ENCODE measurements at places on chromosomes 13 and 19. TPM values are rescaled to one million over a fixed set of nuclear protein-coding genes. Genes with fewer than 3 reads are reported as not detected.

Gene GPR183
- 0.14 TPM for total RNA-seq

Gene CEACAM16
- total RNA-seq, result not detected

Gene OR7G2
- total RNA-seq, result not detected

Gene RFXAP
- 14.1 TPM for total RNA-seq

Gene IFNL1
- not detected for total RNA-seq

Gene ZNF284
- total RNA-seq, result 5.6 TPM

Gene LRRC63
- 0.38 TPM for total RNA-seq

Gene MARCHF2
- total RNA-seq, result 20.7 TPM

Gene NUFIP1
- total RNA-seq, result 9.9 TPM
